ENCODE measurements at places on chromosomes 6 and 20.

DNA sequence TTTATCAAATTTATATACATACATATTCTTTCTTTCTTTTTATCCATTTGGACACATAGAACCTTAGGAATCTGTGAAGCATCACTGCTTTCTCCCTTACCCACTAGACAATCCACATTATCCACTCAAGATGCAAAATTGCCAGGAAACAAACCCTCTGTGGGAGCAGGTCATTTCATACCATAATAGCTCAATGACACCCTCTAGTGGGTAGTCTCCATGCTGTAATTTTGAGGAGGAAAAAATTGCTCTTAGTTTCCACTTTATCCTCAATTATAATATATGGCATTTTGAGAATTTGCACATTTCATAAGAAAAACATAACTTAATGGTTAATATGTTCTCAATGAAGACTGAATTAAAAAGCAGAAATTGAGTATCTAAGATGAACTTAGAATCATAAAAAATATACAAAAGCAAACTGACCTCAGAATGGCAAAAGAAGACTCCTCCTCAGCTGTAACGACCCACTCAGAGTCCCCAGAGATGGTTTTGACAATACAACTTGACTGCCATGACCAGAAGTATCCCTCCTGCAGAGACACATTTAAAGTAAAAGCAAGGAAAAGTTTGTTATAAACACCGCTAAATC, 164.1 kb downstream of the FRK start:
- no peak for DNase-seq

DNA sequence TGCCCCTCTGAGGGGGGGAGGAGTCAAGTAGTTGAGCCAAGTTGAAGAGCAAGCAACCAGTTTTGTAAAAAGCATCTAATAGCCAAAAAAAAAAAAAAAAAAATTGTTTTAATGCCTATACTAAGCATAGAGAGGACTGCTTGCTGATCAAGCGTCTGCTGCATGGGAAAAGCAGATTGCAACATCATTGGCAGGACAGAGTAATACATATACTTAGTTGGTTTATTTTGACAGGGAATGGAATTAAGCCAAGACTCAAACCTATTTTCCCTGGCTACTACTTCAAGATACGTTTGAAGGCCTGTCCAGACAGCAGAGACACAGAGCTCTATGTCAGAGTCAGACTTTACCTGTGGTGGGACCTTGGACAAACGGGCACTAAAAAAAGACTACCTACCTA, 120.5 kb downstream of the RTN4IP1 start:
- no peak for DNase-seq

GRCh38 chr6:119479860-119480655, 130.5 kb upstream of the MAN1A1 start:
- DNase-seq, result no peak

DNA sequence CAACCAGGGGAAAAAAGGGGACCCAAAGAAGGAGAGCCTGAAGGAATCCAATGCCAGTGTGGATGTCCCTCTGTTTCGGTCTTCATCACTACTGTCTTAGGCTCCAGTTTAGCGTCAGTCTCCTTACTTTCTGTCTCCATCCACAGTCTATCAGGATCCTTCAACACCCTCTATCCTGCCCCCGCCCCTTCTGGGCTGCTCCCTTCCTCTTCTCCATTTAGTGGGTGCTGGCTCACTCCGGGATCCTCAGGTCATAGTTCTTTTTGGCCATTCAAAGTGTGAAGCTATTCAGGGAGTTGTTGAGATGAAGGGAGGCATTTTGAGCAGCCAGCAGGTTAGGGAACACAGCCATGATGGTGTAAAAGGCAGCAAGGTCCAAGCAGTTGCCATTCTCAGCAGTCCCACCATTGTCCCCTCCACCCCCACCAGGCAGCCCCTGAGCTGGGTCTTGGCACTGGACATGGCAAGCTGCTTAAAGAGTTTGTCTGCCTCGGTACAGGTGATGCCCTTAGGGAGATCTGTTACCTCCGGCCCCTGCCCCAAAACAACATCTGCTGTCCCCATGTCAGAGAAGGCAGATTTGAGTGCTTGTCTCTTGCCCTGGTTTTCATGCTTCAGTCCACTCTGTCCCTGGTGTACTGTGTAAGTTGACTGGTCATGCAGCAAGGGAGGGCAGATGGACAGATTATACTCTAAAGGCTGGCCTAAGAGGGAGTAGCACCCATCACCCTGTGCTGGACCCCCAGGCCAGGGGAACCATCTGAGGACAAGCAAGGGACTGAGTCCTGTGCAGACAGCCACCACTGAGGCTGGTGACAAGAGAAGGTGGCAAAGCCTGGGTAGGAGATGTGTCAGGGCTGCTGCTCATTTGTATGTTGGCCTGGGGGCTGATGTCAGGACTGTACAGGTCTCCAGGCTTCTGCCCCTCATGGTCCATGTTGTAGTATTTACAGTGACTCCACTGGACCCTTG, 842.0 kb downstream of the HACE1 start:
- DNase-seq, result no peak

DNA sequence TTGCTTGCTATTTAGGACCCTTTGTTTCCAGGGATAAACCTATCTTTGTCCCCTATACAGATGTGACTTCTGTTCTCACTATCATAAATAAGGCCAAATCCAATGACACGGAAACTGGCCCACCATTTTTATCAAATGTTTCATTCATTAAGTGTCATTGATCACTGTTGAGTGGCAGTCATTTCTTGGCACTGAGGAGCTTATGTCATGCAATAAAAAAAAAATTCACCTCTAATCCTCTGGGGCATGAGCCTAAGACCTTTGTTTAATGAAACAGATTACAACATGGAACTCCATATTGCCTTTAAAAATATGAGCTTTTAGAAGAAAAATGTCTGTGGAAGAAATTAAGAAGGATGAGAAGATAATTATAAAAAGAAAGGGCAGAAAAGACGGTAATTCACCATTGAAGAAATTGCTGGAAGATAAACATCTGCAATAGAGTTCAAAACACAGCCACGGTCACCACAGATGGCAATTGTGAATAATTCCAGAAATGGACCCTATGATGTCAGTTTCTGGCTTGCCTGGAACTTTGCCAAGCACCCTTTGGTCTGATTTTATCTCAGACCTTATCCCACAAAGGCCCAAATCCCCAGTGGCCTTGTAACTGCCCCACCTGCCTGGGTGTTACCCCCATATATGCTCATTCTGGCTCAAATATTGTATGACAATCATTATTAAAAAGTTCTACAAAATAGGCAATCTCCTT, 91.1 kb downstream of the DST start:
- no peak for DNase-seq

DNA sequence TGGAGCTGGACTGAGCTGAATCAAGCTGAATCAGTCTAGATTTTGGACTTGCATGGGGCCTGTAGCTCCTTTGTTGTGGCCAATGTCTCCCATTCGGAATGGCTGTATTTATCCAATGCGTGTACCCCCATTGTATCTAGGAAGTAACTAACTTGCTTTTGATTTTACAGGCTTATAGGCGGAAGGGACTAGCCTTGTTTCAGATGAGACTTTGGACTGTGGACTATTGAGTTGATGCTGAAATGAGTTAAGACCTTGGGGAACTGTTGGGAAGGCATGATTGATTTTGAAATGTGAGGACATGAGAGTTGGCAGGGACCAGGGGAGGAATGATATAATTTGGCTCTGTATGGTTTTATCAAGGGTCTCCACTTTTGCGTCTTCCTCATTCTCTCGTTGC, 3.0 kb upstream of the TMEM170B start:
- no peak for DNase-seq

- DNase-seq, result no peak
Measured at GRCh38 chr20:3692706-3693294, 11.0 kb upstream of the ADAM33 start.

- DNase-seq, result no peak
Measured at GRCh38 chr6:137840252-137840651, 26.8 kb upstream of the TNFAIP3 start.

DNA sequence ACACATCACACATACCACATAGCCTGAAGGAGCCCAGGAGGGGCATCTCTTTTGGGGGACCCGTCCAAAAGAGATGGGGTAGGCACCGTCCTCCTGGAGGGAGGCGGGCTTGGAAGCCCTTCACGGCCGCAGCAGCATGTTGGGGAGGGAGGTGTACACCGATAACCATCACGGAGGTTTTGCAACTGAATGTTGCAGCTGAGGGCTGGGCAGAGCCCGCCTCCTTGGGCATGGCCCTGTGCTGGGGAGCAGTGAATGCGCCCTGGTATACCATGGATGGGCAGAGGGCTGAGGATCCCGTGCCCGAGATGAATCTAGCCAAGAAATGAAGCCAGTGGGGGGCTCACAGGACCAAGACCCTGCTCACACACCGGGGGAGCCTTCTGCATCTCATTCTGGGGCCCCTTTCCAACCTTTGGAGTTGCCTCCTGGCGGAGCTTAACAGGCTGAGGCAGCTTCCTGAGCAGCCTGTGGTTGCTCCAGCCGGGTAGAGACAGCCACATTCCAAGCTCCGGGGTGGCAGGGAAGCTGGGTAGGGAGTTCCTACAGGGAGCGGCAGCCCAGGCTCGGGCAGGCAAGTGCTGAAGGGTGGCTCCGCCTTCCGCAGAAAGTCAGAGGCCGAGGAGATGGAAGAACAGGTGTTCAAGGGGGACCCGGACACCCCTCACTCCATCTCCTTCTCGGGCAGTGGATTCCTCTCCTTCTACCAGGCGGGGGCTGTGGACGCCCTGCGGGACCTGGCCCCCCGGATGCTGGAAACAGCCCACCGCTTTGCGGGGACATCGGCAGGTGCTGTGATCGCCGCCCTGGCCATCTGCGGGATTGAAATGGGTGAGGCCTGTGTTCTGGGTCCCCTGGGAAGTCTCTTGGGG, at the start of gene PNPLA1:
Gene PNPLA1 (plus strand): TSS at position 227 of the 872 bp plus-strand sequence. CDS start 400 bp downstream, at position 627.
- no peak for DNase-seq

DNA sequence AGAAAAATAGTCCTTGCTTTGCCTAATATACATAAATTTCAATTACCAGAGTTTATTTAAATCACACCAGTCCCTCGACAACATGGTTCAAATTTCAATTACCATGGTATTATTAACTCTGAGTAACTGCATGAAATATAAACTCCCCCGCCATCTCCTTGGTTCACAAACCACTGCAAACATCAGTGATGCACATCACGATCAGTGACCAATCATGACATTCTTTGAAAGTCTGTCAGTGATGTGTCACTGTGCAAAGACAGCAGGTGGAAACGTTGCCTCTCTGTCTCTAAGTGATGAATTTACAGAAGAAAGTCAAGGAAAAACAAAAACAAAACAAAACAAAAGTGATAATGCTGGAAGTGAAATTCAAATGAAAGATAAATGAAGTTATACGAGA, 86.7 kb downstream of the TASP1 start:
- no peak for DNase-seq
